Left lung (tissue), 14 donors: ENCODE measurements at places on chromosomes 2 and 18.

GRCh38 chr2:218472988-218473387 lies 54.1 kb downstream of the VIL1 start:
- no peak for DNase-seq

DNA sequence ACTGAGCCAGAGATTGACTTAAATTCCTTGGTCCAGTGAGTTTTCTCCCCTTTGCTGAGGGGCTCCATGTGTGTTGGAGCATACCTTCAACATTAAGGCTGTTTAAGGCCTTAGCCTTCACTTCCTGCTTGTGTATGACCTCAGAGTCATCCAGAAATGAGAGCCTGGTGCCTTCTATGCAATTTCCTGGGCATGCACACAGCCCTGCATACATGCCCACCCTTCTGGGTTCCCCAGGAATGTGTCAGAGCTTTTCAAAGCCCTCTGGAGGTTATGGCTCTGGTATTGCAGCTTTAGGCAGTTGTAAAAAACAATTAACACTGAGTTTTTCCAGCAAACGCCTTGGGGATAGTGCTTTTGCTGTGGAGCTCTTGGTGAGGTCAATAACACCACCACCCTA lies 16.7 kb downstream of the IL1R1 start:
- no peak for DNase-seq

GRCh38 chr2:239943571-239943970 lies 81.6 kb downstream of the NDUFA10 start:
- peak; percentile 9 for DNase-seq

DNA sequence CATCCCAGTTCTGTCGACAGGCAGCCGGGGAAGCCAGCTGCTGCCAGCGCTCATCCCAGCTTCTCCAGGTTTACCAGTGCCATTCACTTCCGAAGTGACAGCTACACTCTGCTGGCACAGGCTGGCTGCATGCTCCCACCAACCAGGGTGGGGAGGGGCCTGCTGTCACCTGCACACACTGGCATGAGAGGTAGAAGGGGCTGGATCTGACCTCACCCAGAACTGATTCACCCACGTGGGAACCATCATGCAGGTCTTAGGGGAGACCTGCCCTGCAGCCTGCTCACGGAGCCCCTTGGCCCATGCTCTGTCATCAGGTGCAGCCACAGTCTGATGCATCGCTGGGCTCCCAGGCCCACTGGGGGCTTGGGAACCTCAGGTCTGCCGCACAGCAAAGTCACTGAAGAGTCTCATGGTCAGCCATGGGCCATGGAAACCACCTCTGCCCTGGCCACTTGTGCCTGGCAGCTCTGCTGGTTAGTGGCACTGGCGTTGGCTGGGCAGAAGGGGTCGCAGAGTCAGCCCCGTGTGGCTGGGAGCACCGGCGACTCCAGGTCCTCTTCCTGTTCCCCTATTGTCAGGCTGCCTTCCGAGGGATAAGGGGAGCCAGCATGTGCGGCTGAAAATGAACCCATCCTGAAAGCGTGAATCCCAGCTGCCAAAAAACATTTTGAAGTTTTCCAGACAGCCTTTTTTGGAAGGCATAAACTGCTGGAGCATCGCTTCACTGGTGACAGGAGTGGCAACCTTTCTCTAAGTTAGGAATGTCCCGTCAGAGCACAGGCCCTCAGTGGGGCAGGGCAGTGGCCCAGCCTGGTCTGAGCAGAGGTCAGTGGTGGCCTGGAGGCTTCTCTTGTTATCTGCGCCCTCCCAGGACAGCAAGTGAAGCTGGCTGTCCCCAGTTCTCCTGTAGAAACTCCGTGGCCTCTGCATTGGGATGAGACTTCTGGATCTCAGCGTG lies 157.8 kb downstream of the SEPTIN10 start:
- DNase-seq: no peak

GRCh38 chr18:59876310-59876626 lies 23.5 kb upstream of the PMAIP1 start:
- no peak for DNase-seq

- no peak for DNase-seq
Measured at GRCh38 chr18:9755615-9756014, 47.5 kb downstream of the RAB31 start.

DNA sequence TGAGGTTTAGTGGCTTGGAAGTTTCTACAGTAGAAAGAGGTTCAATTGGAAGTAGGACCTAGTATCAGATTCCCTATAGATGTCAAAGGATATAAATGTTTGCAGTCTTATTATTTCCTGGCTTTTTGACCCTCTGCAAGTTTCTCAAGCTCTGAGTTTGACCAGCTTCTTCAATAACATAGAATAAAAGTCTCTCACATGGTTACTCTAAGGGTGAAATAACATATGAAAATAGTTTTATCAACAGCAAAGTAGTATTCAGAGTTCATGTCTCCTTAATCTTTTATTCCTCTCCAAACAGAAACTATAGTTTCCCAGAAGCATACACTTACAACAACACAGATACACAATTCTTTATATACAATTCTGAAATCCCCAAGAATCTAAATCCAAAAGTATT lies 132.9 kb upstream of the RND3 start:
- DNase-seq: no peak

DNA sequence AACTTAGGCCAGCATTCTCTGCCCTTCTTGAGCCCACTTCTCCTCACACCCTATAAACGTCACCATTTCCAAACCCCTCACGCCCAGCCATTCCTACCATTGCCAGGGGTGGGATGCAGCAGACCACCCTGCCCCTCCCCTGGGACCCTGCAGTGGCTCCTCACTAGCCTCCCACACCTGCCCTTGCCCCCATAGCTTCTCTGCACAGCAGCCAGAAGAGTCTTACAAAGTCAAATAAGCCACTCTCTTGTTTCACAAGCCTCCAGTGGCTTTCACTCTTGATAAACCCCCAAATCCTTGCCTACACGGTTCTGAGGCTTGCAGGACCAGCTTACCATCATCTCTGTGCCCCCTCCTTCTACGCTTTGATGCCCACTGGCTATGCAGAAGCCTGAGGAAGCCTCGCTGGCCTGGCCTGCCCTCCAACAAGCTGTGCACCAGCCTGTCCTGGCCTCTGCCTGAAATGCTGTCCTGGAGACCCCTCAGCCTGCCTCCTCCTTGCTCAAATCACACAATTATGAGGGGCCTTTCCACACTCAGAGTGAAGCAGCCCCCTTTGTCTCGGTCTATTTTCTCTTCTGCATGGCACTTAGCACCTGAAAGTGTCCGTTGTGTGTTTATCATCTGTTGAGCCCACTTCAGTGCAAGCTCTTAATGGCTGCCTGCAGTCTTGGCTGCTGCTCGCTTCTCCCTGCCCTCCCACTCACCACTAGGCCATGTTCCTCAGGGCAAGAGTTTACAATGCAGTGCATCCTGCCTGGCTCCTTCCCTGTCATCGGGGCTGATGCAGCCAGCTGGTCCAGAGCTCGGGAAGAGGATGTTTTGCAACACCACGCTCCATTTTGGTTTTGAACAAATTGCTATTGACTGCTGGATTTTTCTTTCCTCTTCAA lies 82.6 kb upstream of the RGPD5 start:
- no peak for DNase-seq

- no peak for DNase-seq
Measured at GRCh38 chr2:88602022-88602421, 25.2 kb downstream of the EIF2AK3 start.

- DNase-seq: no peak
Measured at GRCh38 chr2:10223471-10223870, 79.2 kb upstream of the HPCAL1 start.

DNA sequence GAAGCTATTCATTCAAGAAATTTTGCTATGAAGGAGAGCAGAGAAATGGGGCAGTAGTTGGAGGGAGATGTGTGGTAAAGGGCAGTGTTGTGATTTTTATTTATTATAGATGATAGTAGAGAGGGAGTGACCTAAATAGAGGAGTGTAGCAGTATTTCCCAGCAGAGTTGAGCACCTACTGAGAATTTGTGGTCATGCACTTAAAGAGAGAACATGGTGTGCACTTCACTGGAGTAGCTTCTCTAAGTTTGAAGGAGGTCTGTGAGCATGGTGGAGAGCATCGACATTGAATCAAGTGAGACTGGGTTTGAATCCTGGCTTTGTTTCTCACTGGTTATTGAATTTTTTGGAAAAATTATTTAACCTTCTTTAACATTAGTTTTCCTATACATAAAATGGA lies 129.2 kb downstream of the AQP4 start:
- DNase-seq: no peak

DNA sequence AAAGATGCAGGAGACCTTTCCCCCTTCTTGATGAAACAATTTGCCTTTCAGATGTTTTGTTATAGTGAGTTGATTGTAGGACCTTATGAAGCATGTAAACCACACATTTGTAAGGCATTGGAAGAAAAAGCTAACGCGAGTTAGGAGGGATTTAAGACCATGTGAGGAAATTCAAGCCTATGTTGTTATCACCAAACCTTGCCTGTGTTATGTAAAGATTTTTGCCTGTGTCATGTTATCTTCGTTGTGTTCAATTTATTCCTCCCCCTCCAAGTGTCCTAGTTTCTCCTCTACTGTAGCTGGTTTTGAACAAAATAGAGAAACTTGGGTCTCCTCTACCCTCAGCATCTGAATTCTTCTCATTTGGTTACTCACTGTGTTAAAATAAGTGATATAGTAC lies 173.0 kb downstream of the NEDD4L start:
- no peak for DNase-seq

DNA sequence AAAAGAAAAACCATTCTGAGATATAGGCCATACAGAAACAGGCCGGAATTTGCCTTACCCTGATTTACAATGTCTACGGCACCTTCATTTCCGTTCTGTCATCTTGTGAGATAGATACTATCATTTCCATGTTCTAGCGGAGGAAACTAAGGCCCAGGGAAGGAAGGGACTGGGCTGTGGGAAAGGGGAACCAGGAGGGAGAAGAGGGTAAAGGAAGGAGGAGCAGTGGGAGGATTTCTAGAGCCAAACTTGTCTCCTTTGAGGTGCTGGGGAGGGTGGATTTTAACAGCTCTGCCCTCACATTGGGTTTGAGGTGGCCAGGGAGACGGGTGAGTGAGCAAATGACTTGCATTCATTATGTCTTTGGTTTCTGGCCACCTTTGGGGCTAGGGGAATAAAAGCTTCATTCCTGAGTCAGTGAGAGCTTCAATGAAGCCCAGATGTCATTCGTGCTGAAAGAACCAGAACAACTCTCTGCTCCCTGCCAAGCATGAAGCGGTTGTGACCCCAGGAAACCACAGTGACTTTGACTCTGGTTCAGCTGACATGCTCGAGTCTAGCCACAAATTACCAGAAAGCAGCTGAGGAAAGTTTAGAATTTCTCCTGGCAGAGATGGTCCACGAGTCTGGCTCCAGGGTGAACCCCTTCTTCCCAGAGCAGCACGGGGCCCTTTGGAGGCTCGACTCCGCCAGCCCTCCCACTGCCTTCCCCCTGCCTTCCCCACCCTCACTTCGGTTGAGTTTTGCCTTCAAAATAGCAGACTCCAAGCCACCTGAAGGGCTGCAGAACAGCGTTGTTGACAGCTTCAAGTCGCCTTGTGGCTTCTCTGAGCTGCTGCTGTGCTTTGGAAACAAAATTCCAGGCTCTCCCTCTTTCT lies 3.8 kb downstream of the ACTG2 start:
- DNase-seq: peak; percentile 41
